Occipital lobe (tissue), 3 donors: ENCODE measurements at places on chromosomes 5 and 9.

DNA sequence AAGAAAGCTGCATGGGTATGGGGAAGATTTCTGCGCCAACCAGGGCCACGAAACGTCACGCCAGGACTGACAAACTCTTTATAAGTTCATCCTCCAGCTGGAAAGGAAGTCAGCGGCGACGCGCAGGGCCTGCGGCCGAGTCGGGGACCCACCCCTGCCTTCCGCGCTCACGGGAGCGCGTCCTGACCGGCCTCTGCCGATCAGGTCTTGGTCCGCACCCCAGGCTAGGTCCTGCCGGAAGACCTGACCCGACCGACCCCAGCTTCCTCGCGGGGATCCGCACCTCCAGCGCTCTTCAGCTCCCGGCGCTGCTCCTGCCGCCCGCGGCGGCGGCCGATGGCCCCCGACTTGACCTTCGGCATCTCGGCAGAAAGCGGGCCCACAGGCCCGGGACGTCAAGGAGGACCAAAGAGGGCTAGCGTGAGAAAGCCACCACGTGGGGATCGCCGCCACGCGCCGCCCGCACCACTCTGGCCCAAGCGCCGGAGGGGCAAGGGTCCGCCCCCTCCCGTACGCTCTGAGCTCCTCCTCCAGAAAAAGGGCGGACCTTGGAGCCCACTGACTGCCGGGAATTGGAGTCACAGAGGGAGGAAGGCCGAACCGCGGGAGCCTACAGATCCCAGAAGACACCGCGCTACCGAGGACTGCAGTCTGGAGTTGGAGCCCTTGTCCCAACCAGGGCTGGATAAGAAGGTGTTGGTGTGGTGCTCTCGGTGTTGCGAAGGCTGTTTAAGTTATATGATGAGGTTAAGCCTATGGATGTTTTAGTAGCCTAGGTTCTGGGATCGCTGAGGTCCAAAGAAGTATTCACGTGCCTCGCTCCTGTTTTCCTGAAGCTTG, at the start of gene DIMT1:
Gene DIMT1, minus strand, starts transcription at position 495 of the 840 bp plus-strand sequence. Its CDS starts 133 bp downstream, at position 362.
- peak; percentile 97 for DNase-seq

GRCh38 chr9:116653348-116654058, 33.6 kb upstream of the TRIM32 start:
- DNase-seq = no peak

DNA sequence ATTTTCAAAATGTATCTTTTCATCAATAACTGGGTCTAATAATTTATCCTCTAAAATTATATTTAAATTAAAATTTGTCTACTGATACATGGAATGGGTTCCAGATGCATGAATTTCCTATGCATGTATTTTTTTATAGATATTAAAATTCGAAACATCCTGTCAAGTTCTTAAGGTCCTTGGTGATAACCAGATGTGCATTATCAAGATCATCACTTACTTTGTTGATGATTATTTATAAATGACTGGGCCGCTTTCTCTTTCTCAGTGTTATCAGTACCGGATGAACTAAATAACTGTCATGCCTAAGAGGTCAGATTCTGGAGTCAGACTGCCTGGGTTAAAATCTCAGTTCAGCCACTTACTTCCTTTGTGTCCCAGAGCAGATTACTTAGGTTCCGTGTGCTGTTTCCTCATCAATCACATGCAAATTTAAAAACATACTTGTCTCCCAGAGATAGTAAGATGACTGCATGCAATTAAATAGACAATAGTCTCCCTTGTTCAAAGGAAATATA, 124.3 kb downstream of the TEX10 start:
- DNase-seq = no peak

GRCh38 chr9:93243112-93243511, 59.2 kb downstream of the WNK2 start:
- DNase-seq = no peak

GRCh38 chr9:101706261-101706798, 32.1 kb downstream of the GRIN3A start:
- no peak for DNase-seq

DNA sequence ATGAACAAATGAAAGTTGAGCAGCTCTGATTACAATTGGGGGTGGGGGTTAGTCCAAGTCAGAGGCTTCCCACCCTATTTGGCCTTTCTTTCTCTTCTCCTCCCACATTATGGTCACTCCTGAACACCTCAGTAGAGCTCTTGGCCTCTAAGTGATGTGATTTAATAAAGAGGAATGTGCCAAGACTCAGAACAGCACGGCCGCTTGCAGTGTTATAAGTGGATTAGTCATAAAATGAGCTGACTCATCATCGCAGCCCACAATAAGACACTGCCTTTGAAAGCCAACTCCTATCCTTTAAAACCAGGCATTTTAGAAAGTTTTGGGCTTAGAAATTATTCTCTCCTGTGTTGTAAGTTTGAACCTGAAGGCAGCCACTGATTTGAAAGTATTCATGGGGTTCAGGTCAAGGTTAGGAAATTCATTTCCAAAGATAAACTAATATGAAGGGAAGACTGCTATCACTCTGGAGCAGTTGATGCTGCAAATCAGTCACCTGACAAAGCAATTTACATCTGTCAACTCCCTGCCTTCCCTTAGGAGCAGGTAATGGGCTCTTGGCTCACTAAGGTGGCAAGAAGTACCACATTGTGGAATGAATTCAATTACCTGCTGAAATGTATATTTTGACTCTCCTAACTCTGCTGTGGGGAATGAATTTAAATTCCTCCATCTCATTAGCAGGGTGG, 283.6 kb upstream of the NMUR2 start:
- DNase-seq = peak; percentile 39

DNA sequence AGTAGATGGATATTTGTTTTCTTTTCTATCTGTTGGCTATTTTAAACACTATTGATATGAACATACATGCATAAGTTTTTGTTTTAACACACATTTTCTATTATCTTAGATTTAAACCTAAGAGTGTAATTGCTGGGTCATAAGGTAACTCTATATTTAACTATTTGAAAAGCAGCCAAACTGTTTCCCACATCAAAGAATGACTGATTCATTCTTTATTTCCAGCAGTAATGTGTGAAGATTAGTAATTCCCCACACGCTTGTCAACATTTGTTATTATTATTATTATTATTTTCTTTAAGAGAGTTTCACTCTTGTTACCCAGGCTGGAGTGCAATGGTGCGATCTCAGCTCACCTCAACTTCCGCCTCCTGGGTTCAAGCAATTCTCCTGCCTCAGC, 1495.8 kb downstream of the EFNA5 start:
- DNase-seq = no peak

- no peak for DNase-seq
Measured at GRCh38 chr5:74179701-74180100, 460.8 kb downstream of the ENC1 start.

GRCh38 chr5:21831145-21831787, 1021.9 kb downstream of the CDH12 start:
- DNase-seq = no peak

DNA sequence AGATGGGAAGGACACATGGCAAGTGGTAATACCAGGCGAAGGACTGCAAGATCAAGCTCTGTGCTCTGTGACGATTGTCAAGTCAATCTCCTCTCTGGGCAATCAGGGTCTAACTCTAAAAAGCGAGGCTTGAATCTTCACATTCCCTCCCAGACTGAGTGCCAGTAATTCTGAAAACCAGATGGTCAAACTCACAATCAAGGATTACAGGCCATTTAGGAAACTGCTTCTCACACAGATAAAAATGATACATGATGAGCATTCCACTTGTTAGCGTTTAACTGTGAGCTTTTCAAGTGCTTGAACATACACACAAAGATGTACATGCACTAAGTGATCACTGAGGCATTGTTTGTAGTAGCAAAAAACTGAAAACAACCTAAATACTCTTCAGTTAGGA, 210.1 kb downstream of the TRIM32 start:
- DNase-seq = no peak

DNA sequence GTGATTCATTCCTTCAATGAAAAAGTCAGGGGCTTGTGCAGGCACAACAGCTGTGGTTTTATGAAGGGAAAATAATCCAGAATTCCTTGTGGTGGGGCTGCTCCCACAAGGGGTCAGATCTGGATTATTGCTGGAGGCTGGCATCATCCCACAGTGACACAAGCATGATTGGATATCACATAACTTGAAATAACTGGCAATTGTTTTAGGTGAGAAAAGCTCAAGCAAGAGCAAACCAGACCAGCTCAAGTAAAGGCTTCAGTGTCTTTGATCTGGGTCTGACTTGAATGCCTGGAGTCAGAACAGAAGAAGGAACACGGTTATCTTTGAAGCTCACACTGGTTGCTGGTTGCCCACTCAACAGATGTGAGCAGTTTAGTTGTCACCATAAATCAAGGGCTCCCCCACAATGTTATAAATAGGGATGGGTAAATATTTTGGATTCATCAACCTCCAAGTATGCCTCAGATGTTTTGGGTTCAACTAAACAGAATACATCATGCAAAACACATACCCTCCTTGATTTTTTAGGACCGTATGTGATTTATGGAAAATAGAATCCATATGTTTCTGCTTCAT, 3.1 kb upstream of the ZNF474 start:
- DNase-seq = no peak

DNA sequence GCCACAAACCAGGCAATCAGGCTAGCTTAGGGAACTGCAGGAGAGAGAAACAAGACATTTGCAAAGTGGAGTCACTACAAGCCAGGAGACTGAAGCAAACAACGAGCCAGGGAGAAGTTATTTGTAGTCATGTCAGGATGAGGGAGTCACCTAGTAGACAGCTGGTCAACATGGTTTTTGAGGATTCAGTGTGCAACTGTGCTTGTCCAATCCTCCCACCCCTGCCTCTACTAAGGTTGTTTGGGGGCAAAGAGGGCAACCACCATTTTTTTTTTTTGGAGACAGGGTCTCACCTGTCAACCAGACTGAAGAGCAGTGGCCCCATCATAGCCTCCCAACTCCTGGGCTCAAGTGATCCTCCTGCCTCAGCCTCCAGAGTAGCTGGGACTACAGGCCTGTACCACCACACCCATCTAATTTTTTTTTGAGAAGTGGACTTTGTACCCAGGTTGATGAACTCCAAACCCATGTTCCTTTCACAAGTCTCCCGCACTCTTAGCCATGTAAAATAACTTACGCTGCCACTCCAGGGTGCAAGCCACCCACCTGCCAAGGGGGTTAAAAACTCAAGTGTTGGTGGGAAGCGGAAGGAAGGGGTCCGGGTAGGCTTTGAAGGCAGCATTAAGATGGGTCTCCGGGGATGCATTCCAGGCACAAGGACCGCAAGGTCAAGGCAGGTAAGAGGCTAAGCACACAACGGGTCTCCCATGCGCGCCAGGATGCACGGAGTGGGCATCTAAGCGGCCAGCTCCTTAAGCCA, 995 bp downstream of the RPL35 start:
- no peak for DNase-seq

DNA sequence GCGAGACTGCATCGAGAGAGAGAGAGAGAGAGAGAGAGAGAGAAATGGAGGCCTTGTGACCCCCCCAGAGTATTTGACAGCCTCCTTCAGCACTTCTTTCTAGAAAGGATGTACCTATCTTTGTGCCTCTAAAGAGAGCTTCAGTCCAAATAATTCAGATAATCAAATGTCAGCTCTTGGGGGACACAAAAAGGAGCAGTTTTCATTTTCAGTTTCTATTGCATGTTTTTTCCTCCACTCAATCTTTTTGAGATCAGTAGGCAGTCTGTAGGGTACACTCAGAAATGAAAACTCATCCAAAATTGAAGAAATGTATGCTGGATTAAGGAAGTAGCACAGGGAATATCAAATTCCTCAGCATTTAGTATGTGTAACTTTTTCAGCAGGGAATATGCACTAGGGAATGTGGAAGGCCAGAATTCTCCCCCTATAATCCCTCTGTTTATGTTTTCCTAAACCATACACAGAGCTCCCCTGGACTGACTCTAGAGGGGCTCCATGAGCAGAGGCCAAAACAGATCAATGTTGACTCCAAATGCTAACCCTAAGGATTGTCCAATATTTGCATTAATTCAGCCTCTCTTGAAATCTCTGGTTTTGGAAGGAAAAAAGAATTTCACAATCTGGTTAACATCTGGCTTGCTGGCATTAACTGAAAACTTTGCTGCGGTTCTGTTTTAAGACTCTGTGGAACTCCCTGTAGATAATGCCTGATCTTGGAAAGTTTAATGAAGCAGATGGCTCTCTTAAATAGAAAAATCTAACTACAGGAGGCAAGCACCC, 250.1 kb downstream of the CEMIP2 start:
- no peak for DNase-seq

GRCh38 chr5:569358-569867, 42.7 kb upstream of the CEP72 start:
- no peak for DNase-seq

DNA sequence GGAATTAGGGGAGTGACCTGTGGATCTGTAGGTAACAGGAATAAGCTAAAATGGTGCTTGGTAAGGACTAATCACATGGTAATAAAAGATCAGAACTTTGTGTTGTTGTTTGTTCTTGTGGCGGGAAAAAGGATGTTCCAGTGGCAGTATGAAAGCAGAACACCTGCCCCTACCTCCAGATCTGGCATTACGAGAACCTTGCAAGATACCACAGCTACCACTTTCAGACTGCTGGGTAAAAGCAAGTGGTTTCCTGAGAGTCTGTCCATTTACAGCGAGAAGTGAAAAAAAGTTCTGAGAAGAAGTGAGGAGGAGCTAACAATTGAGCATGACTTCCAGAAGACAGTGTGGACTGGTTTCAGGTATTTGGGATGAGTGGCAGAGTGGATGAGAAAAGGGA, 252.5 kb downstream of the TLE4 start:
- no peak for DNase-seq

DNA sequence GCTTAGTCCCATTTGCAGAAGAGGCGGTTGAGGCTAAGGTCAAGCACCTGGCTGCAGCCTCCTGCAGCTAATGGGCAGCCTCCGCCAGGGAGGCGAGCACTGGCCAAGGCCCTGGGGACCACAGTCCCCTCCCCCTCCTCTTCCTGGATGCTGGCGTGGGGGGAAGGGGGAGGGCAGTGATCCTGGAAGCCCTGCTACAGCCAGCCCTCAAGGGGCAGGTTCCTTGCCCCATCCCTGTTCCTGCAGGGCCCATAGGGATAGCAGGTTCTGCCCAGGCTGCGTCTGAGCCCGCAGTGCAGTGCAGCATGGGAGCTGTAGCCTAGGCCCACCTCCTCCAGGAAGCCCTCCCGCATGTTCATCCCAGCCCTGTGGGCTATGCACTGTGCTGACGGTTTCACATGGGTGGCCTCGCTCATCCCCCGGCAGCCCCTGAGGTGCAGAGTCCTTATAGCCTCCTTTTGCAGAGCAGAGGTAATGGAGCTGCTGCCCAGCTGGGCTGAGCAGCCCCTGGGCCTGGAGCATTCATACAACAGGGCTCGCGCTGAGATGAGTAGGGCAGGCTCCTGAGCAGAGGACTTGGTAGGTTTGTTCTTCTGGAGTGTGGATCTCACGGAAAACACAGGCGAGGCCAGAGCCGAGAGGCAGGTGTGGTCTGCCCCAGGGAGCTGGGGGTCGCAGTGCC, 36.0 kb downstream of the KCNT1 start:
- DNase-seq = no peak

DNA sequence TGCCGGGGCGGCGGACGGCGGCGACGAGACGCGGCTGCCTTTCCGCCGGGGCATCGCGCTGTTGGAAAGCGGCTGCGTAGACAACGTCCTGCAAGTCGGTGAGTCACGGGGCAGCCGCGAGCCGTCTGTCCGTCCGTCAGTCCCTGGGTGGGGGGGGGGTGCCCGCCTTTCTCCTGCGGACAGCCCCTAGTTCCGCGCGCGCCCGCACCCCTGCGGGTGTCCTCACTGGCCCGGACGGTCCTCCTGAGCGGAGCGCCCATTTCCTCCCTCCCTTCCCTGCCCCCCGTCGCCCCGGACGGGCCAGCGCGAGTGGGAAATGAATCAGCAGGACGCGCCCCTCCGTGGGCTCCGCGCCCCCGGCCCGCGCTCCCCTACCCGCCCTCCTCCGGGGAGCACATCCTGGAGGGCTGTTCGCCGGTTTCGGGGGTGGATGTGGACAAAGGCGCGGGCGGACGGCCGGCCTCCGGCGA, 828 bp downstream of the ZSWIM6 start:
- no peak for DNase-seq
